ENCODE measurements at places on chromosomes 5 and 9. TPM values are rescaled to one million over a fixed set of nuclear protein-coding genes. Genes with fewer than 3 reads are reported as not detected.

The TMOD1 gene
- 1.5 TPM for total RNA-seq

The TAF11L10 gene
- not detected for total RNA-seq

The TAF1L gene
- 0.04 TPM for total RNA-seq

The TPM2 gene
- 3.3 TPM for total RNA-seq

The PCDHGA8 gene
- not detected for total RNA-seq

The ADAMTSL1 gene
- not detected for total RNA-seq

The KCNIP1 gene
- not detected for total RNA-seq

The SLC25A48 gene
- total RNA-seq, result not detected

The GGTA1 gene
- total RNA-seq, result not detected

The ERCC6L2 gene
- 33.8 TPM for total RNA-seq

The DCAF10 gene
- total RNA-seq, result 10.5 TPM

The SGCD gene
- total RNA-seq, result not detected

The ENTPD8 gene
- not detected for total RNA-seq

The CCDC152 gene
- 18.1 TPM for total RNA-seq

The LRRC70 gene
- total RNA-seq, result 0.34 TPM

The PHAX gene
- 62.3 TPM for total RNA-seq

The PFN3 gene
- not detected for total RNA-seq

The GRIA1 gene
- total RNA-seq, result not detected

The SPACA9 gene
- 2.7 TPM for total RNA-seq

The ANKRD55 gene
- 0.50 TPM for total RNA-seq

The SPATA9 gene
- not detected for total RNA-seq

The SLC12A7 gene
- total RNA-seq, result 14.0 TPM

The PCDHGA9 gene
- not detected for total RNA-seq

The VLDLR gene
- 9.3 TPM for total RNA-seq

The PCDHB5 gene
- total RNA-seq, result not detected

The NMUR2 gene
- total RNA-seq, result not detected

The MYORG gene
- total RNA-seq, result 3.6 TPM

The TCF7 gene
- total RNA-seq, result 68.7 TPM

The SLC34A3 gene
- total RNA-seq, result not detected

The RGS3 gene
- 65.0 TPM for total RNA-seq

The GPR150 gene
- total RNA-seq, result 0.34 TPM

The CDX1 gene
- total RNA-seq, result not detected

The MARCHF3 gene
- 8.1 TPM for total RNA-seq

The IFNE gene
- not detected for total RNA-seq

The FST gene
- total RNA-seq, result 0.10 TPM

The LRRC26 gene
- total RNA-seq, result not detected

The HSPB3 gene
- total RNA-seq, result not detected

The CTSV gene
- total RNA-seq, result 0.20 TPM

The DMGDH gene
- not detected for total RNA-seq

The FEM1C gene
- total RNA-seq, result 15.6 TPM

The LRRTM2 gene
- not detected for total RNA-seq

The PHPT1 gene
- 93.0 TPM for total RNA-seq

The FAT2 gene
- not detected for total RNA-seq

The IL3 gene
- 0.49 TPM for total RNA-seq

Measured in activated naive CD8-positive, alpha-beta T cell treated with anti-CD3 and anti-CD28 coated beads for 36 hours (primary cell).